Progenitor cell of endocrine pancreas (in vitro differentiated cells): ENCODE measurements at places on chromosomes 5 and 9.

- H3K27me3 ChIP-seq = peaks cover 7% of the 10 kb centered on the region
- no peaks in the 10 kb centered on the region for H3K4me1 ChIP-seq
- DNase-seq = no peak
- no peak overlapping the region for H3K27ac ChIP-seq
Observed at GRCh38 chr9:136748666-136749611, 614 bp upstream of the LCN6 start.

GRCh38 chr5:91830361-91830953 lies 447.3 kb upstream of the ARRDC3 start:
- H3K27me3 ChIP-seq = no peaks in the 10 kb centered on the region
- H3K27ac ChIP-seq = no peak overlapping the region
- no peaks in the 10 kb centered on the region for H3K36me3 ChIP-seq
- DNase-seq = no peak
- H3K4me1 ChIP-seq = peaks cover 4% of the 10 kb centered on the region
- no peak overlapping the region for H3K4me3 ChIP-seq

DNA sequence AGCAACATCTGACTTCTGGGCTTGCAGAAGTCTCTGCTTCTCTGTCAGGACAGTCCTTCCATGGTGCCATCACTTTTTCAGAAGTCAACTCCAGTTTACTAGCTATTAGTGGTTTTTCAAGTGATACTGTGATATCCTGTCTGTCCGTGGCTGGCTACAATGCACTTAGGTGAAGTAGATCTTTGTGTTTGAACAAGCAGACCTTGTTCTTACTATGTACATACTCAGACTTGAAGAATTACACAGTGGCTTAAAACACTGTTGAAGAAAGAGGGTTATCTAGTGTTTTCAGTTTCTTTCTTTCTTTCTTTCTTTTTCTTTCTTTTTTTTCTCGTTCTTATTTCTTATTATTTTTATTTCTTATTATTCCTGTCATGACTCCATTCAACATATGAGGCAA lies 228.7 kb downstream of the NTRK2 start:
- H3K27ac ChIP-seq = no peak overlapping the region
- peaks cover 25% of the 10 kb centered on the region for H3K4me1 ChIP-seq
- H3K27me3 ChIP-seq = peaks cover 3% of the 10 kb centered on the region
- H3K4me3 ChIP-seq = no peak overlapping the region
- DNase-seq = no peak

DNA sequence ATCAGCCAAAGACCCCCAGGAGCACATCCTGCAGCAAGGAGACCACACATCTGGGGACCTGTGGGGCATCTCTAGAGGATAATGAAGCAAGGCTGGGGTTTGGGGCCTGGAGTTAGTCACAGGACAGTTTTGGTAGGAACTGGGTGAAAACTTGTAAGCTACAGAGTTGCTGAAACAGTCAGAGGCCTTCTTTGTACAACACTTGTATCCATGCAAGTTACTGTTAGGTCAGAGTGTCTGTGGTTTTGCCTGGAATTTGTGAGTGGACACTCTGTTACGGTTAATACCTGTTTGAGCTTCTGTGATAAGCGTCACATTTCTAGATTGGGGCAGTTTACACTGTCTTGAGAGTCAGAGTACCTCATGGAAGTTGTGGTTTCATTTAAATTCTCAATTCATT lies 22.6 kb upstream of the ASPN start:
- no peaks in the 10 kb centered on the region for H3K27me3 ChIP-seq
- H3K36me3 ChIP-seq = no peaks in the 10 kb centered on the region
- DNase-seq = no peak
- H3K27ac ChIP-seq = no peak overlapping the region

DNA sequence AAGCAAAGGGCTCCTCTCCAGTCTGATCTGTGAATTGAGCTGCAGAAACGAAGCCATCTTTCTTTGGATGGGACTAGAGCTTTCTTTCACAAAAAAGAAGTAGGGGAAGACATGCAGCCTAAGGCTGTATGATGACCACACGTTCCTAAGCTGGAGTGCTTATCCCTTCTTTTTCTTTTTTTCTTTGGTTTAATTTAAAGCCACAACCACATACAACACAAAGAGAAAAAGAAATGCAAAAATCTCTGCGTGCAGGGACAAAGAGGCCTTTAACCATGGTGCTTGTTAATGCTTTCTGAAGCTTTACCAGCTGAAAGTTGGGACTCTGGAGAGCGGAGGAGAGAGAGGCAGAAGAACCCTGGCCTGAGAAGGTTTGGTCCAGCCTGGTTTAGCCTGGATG lies 82.1 kb downstream of the PIK3R1 start:
- no peak overlapping the region for H3K4me3 ChIP-seq
- peaks cover 59% of the 10 kb centered on the region for H3K36me3 ChIP-seq
- DNase-seq = no peak
- no peaks in the 10 kb centered on the region for H3K27me3 ChIP-seq

DNA sequence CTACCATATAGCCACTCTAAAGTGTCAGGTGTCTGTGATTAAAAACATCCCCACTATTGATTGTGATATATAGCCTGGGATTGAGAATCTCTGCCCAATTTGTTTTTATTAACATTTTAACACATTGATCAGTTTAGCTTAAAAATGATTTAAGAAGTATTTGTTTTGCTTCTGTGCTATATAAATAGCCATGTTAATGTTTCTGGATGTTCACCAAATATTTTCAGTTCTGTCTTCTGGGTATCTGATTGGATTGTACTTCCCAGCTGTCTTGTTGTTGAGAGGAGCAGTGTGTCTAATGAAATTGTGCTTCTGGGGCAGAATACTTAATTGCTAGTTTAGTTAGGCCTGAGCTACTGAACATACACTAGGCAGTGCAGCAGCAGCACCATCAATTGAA lies 126.6 kb upstream of the TUSC1 start:
- H3K27me3 ChIP-seq = no peaks in the 10 kb centered on the region
- no peak overlapping the region for H3K27ac ChIP-seq
- H3K4me3 ChIP-seq = no peak overlapping the region

DNA sequence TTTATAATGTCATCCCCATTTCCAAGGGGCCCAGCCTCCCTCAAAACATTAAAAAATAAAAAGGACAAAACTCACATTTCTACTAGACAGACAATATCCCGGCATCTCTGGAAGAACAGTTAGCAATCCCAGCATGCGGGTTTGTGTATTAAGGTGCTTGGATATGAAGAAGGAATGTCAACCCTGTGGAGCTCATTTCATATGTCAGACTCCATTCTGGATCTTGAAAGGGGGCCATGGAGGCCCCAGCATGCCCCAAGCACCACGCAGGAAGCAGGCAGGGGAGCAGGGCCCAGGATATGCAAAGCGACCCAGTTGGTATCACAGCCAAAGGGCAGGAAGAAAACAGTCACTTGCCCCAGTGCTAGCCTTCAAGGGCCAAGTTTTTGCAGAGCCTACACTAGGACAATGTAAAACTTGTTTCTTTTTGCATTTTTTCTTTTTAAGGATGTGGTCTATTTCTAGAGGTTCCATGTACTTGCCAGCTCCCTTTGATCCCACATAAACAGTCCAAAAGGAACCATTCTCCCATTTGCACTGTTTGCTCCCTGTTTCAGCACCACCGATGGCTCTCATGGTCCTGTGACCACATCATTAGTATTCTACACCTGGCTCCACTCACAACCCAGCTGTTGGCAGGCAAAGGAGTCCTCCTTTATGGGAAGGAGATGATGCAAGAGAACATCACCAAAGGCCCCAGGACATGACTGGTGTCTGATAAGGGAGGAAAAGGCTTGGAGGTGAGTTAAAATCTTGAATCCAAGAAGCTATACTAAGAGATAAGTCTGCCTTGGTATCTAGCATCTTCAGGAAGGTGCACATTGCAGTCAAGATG lies 58.3 kb downstream of the FGF1 start:
- no peak overlapping the region for H3K4me3 ChIP-seq
- no peak overlapping the region for H3K27ac ChIP-seq
- no peak for DNase-seq
- no peaks in the 10 kb centered on the region for H3K4me1 ChIP-seq
- H3K27me3 ChIP-seq = peaks cover 3% of the 10 kb centered on the region
- no peaks in the 10 kb centered on the region for H3K36me3 ChIP-seq

DNA sequence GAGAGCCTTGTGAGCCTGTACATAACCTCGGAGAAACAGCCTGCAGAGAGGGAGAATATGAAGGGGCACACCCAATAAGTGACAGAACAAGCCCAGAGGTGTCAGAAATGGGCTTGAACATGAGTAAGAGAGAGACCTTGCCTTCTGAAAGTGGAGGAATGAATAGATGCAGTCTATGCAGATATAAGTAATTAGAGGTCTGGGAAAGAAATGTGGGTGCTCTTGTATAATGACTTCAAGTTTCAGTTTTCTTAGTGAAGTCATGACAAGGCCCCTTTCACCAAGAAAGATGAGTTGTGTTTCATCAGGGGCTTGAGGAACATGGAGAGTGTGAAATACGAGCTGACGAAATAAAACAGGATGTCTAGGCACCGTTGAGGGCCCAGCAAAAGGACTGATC lies 15.1 kb downstream of the GRAMD2B start:
- H3K36me3 ChIP-seq = peaks cover 26% of the 10 kb centered on the region
- no peak for DNase-seq
- H3K27me3 ChIP-seq = no peaks in the 10 kb centered on the region
- H3K27ac ChIP-seq = no peak overlapping the region

DNA sequence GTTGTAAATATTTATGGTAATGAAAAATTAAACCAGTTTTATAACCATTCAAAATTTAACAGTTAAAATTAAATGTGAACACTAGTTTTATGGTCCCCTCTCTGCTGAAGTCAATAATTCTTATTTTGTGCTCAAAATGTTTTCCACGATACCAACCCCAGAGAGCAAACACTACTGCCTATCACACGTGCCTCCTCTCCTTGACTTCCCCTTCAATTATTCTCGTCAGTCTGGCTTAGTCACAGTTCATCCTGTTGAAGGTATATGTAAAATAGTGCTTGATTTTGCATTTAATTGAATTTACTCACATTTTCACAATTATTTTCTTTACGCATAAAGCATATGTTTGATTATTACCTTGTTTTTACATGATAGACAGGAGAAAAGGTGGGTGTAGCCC lies 148.8 kb downstream of the CCDC192 start:
- peaks cover 2% of the 10 kb centered on the region for H3K36me3 ChIP-seq
- no peak overlapping the region for H3K4me3 ChIP-seq
- H3K27ac ChIP-seq = no peak overlapping the region
- no peak for DNase-seq
- no peaks in the 10 kb centered on the region for H3K4me1 ChIP-seq

DNA sequence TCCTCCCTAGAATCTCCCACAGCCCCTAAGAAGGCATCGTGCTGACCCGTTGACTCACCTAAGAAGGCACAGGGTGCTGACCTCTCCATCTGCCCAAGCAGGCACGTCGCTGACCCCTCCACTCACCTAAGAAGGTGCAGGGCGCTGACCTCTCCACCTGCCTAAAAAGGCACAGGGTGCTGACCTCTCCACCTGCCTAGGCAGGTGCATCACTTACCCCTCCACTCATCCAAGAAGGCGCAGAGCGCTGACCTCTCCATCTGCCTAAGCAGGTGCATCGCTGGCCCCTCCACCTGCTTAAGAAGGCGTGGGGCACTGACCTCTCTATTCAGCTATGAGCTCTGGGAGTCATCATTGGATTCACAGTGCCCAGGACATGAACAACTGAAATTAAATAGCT lies 54.4 kb upstream of the FCN1 start:
- H3K36me3 ChIP-seq = no peaks in the 10 kb centered on the region
- DNase-seq = no peak
- H3K4me3 ChIP-seq = no peak overlapping the region
- no peak overlapping the region for H3K27ac ChIP-seq

DNA sequence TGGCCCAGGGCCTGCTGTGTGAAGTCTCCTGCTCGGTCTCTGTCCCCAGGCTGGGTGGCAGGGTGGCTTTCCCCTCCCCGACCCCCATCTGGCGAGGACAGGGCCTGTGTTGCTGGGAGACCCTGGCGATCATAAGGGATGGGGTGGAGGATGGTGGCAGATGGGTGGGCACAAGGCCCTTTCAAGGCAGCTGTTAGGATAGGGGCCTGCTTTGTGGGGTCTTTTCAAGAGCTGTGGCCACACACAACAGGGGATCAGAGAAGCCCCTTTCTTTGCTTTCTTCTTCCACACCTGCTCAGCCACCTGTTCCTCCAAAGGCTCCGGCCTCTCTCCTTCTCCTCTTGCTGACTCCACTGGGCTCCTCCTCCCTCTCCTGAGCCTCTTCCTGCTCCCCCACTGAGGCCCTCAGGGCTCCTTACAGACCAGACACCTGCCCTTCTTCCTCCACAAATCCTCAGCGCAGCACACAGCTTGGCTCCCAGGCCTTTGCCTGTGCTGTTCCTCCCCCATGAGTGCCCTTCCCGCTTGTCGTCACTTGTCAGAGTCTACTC lies 15.0 kb upstream of the NEURL1B start:
- peaks cover 55% of the 10 kb centered on the region for H3K27me3 ChIP-seq
- no peak overlapping the region for H3K27ac ChIP-seq
- no peak for DNase-seq
- peaks cover 3% of the 10 kb centered on the region for H3K4me1 ChIP-seq

GRCh38 chr5:139772089-139772791 lies 23.4 kb upstream of the PSD2 start:
- no peak for DNase-seq
- H3K4me3 ChIP-seq = no peak overlapping the region
- no peaks in the 10 kb centered on the region for H3K36me3 ChIP-seq
- no peak overlapping the region for H3K27ac ChIP-seq
- H3K27me3 ChIP-seq = peaks cover 24% of the 10 kb centered on the region

- DNase-seq = no peak
- H3K4me1 ChIP-seq = no peaks in the 10 kb centered on the region
- no peak overlapping the region for H3K27ac ChIP-seq
- peaks cover 7% of the 10 kb centered on the region for H3K27me3 ChIP-seq
Observed at GRCh38 chr9:134444038-134444315, 117.7 kb downstream of the RXRA start.

DNA sequence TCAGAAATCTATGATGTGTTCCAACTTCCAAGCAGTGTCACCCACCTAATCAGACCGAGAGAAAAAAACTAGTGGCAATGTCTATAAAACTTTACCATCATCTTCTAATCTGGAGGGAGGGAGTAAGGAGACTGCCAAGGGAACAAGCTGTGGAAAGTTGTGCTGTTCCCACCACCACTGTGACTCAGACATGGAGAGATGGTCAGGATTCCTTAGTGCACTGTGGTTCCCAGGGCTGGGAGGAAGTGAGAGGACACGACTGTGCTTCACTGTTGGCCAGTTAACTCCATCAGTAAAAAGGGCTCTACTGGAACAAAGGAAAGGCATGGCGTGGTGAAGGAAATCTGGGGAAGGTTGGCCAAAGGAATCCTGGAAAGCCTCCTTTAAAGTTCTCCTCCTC lies 18.8 kb downstream of the TICAM2 start:
- H3K36me3 ChIP-seq = no peaks in the 10 kb centered on the region
- DNase-seq = no peak
- H3K27me3 ChIP-seq = peaks cover 2% of the 10 kb centered on the region
- no peak overlapping the region for H3K4me3 ChIP-seq
